Activated T-cell treated with anti-CD3 and anti-CD28 coated beads for 24 hours (primary cell): ENCODE measurements at places on chromosomes 7 and 10.

GRCh38 chr10:80516506-80517075 lies 21.1 kb upstream of the SH2D4B start:
- no peak for DNase-seq

DNA sequence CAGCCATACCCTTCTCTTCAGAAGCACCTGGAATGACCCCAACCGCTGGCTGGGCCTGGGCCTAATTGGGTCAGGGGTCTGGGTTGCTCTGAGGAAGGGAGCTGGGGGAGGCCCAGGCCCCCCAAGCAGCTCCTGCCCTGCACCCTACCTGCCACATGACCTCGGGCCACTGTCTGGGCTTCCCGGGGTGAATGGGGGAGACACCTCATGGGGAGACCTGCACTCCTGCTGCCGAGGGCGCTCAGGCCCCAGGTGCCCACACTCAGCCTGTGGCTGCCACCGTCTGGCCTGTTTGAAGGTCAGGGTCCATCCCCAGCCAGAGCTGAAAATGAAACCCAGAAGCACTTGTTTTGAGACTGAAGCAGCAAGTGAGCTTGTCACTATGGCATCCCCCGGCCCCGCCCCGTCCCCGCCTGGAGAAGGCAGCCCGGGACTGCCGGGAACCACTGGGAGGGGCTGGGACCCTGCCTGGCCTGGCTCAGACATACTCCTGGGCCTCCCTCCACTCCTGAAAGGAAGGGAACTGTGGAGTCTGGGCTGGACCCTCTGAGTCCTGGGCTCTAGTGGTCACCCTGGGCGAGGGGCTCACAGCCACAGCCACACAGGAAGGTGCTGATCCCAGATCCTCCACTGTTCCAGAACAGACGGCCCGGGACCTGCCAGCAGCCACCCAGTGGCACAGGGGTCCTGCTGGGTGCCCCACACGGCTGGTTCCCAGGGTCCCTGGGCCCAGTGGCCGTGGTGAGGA lies 7.4 kb upstream of the MICALL2 start:
- no peak for DNase-seq

DNA sequence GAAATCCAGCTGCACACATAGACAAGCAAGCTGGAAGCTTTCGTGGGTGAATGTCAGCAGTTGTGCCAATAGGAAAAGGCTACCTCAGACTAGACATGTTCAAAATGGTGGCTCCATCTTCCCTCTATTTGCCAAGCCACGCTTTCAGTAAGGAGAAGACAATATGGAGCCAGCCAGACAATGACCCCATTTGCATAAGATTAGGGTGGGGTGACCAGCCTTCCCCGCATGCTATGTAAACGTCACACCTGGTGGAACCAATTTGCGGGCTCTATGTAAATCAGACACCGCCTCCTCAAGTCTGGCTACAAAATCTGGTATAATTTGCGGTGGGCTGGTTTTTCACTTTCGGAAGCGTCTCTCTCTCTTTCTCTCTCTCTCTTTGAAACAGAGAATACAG lies 297.4 kb upstream of the PCDH15 start:
- DNase-seq: no peak

- DNase-seq: no peak
Measured at GRCh38 chr7:36523371-36524101, 133.9 kb downstream of the ANLN start.

DNA sequence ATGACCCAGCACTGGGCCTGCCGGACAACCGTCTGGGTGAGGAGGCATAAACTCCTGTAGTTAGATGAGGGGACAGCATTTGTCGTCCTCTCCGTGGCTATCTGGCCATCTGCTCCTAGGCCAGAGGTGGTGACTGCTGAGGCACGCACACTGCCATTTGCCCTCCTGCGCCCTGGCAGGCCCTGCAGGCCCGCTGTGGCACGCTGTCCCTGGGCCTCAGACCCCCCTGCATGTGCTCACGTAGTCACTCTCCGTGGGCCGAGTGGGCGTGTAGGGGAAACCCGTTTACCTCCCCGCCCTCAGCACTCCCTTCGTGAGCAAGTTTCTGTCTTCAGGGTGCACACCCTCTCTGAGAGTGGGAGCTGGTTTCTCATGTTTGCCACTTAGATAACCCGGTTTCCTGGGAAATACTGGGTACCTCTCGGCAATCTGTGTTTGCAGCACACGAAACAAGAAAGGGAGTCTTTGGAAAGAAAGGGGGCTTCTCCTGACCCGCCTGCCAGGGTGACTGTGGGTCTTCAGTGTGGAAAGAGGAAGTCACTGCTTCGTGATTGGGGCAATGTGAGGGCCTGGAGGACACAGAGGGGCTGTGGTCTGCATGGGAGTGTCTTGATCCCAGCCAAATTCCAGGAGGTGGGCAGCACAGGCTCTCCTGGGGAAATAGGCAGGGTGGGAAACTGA lies 10.8 kb downstream of the ADAMTS14 start:
- no peak for DNase-seq

GRCh38 chr7:66503551-66504031 lies 125.1 kb upstream of the KCTD7 start:
- no peak for DNase-seq

- no peak for DNase-seq
Measured at GRCh38 chr10:63887023-63887589, 365.9 kb downstream of the REEP3 start.

DNA sequence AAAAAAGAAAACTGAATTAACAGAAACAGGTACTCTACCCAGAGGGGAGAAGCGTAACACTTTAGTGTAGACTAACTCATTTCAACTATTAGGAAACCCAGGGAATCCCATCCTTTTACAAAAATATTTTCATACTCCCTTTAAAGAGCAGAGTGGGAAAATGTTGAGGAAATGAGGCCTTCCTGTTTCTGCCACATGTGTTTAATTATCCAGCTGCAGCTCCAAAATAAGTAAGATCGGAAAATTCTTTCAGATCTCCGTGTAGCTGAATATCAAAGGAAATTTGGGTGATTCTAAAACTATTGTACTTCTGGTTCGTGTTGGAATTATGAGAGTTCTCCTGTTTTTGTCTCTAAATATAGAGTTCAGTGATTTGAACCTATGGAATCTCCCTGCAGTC lies 58.0 kb upstream of the CAV2 start:
- DNase-seq: no peak

DNA sequence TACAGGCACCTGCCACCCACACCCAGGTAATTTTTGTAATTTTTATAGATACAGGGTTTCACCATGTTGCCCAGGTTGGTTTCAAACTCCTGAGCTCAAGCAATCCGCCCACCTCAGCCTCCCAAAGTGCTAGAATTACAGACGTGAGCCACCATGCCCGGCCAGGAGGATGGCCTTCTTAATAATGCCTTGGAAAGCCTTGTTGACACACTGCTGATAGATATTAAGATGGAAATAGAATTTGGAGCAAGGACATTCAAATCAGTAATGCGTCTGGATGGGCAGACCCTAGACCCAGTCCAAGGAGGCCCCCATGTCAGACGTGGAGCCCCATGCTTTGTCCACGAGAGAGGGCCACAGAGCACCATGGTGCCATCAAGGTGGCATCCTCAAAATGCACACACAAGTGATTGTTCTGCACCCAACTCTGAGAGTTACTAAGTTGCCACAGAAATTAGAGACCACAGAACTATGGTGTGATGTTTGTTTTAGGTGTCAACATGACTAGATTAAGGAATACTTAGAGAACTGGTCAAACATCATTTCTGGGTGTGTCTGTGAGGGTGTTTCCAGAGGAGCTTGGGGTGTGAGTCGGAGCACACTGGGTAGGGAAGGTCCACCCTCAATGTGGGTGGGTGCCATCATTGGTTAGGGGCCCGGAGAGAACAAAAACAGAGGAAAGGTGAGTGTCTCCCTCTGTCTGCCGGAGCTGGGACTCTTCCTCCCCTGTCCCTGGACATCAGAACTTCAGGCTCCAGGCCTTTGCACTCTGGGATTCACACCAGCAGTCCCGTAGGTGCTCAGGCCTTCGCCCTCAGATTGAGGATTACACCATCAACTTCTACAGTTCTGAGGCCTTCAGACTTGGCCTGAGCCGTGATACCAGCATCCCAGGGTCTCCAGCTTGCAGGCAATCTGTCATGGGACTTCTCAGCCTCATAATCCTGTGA lies 34.5 kb downstream of the EBF3 start:
- no peak for DNase-seq

DNA sequence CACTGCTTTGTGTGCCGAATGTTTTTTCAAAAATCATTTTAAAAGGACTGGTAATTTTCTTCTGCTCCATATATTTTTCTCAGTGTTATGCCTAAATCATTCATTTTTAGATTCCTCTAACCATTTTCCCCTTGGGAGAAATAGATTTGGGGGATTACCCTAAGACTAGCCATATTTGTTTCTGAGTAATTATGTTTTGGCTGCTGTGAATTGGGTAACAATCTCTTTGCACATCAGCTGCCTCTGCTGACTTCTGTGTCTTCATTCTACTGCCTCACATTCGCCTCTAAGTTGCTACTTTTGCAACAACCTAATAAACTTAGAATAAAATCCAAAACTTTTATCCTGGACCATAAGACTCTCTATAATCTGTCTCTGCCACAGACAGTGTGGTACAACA lies 18.5 kb upstream of the MRC1 start:
- no peak for DNase-seq

DNA sequence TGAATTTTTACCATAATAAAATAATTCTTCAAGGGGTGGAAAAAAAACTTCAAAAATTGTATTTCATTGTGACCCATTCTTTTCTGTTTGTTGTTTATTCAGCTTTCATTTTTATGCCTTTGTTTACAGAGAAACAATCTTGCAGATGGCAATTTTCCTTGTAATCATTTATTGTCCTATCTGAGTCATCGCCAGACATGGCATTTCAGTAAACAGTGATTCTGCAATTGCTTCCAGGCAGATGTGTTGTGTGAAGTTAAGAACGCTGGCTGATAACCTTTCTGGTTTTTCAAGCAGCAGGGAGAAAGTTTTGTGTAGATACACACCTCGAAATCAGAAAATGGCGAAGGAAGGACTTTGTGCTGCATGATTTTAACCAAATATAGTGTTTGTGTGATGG lies 80.7 kb upstream of the RPA3 start:
- no peak for DNase-seq

DNA sequence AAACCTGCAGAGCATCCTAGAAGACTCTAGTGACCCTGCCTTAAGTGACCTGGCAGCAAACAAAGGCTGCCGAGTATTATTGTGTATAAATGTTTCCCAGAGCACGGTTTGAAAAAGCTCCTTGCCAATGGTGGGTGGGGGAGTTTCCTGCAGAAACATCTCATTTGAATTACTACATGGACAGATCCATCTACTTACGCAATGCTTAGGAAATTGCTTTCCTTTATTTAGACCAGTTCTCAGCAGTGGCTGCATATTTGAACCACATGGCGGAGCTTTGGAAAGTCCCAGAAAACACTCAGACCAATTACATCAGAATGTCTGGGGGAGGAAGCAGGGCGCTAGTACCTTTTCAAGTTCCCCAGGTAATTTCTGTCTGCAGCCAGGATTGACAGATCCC lies 560.9 kb downstream of the SDK1 start:
- DNase-seq: no peak

DNA sequence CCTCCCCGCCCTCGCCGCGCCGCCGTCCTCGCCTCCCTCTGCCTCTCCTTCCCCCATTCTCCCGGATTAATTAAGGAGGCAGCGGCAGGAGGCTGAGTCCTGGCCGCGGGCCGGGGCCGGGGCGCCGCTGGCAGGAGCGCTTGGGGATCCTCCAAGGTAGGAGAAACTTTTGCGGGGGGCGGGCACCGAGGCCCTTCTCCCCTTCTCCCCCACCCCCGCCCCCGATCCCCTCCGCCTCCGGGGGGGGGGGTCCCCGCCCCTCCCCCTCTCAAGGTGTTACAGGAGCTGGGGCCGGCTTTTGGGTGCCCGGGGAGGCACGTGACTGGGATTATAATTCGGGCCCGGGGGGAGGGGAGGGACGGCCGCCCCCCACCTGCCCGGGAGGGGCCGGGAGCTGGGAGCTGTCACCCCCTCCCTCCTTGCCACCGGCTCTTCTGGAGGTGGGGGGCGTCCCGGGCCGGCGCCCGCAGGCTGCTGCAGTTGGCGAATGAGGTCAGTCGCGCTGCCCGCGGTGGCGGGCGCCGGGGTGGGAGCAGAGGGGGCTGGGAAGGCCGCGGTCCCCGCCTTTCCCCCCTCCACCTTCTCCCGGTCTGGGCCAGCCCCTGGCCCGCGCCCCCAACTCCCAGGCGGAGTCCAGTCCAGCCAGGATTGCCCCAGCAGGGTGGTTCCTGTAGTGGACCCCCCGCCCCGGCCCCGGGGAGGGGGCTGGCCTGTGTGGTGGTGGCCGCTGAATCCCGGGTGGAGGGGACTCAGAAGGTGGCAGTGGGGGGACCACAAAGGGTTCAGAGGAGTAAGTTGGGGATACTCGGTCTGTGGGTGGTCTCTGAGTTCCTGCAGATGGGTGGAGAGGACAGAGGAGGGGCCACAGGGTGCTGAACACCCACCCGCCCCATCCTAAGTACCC lies 567 bp downstream of the GTF2IRD1 start:
- DNase-seq: no peak

DNA sequence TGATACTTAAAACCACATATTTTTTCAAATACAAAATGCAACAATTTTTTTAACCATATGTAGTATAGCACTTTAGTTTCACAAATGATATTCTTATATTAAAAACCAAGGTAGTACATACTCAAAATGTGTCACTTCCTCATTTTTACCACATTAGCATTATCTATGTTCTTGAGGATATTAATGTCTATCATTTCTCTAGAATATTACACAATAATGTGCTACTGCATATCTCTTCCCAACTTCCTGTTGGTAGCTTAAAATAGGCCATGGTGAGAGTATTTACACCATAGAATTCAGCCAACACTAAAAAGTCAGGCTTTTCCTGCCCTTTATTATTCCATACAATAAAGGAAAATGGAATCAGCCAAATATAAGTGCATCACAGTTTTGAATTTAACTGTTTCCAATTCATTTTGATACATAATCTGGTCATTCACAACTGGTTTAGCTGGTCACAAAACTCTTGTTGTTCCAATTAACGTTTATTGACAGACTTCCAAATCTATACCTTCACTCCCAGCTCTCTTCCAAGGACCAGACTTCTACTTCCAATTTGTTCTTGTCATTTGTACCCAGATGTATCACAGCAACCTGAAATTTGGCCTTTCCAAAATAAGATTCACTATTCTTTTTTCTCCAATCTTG lies 20.0 kb upstream of the LRRC17 start:
- DNase-seq: no peak

- DNase-seq: no peak
Measured at GRCh38 chr10:16991011-16991410, 138.6 kb downstream of the CUBN start.

- DNase-seq: no peak
Measured at GRCh38 chr10:73262105-73262730, 9.8 kb upstream of the MRPS16 start.

- DNase-seq: no peak
Measured at GRCh38 chr10:23070913-23071218, 24.5 kb upstream of the MSRB2 start.

GRCh38 chr10:12925845-12926244 lies 75.7 kb downstream of the CCDC3 start:
- no peak for DNase-seq

GRCh38 chr10:103854686-103855391 lies 537 bp downstream of the SH3PXD2A start:
- DNase-seq: no peak
